ENCODE measurements at places on chromosomes 16 and 17. TPM values are rescaled to one million over a fixed set of nuclear protein-coding genes. Genes with fewer than 3 reads are reported as not detected.

OTOA gene
- total RNA-seq: not detected

KRT31 gene
- not detected for total RNA-seq

RHBDL1 gene
- 0.68 TPM for total RNA-seq

ZFP1 gene
- total RNA-seq: 7.9 TPM

FNDC8 gene
- total RNA-seq: not detected

DPEP1 gene
- not detected for total RNA-seq

CKLF gene
- total RNA-seq: 135 TPM

DNA sequence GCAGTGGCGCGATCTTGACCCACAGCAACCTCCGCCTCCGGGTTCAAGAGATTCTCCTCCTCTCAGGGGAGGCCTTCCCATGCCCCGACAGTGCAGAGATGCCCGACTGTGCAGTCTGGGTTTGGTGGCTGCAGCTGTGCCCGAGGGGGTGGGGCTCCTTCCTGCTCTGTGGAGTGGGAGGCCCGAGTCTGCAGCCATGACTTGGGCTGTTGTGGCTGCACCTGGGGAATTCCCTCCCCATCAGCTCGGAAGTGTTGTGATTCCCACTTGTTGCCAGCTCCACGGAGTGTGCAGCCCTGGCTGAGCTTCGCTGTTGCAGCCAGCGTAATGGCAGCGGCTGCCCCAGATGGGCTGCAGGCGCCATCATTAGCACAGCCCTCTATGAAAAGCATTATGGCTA lies 66.4 kb upstream of the SMIM36 start:
- DNase-seq: peak; percentile 79

- DNase-seq: no peak
These were observed 5.0 kb downstream of the PROCA1 start for GRCh38 chr17:28706471-28707338.

- DNase-seq: peak; percentile 10
These were observed 2.1 kb downstream of the P2RX5 start for GRCh38 chr17:3693829-3694231.

DNA sequence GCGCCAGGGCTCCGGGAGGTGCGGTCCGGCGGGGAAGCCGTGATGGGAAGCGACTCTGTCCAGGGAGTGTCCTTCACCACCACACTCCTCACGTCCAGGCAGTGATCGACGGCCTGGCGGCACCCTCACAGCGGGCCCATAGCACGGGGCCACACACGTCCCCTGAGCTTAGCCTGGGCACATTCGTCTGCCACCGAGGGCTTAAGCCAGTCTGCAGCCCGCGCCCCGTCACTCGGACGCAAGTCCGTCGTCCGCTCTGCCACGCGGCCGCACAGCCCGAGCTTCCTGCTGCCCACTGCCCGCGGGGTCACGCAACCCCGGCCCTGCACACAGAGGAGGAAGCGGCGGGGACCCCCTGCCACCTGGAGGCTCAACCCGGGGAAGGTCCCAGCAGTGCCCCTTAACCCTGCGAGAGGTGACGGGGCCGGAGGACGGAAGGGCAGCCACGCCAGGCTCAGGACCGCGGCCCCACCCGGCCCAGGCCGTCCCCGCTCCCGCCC lies 3.0 kb upstream of the TBX2 start:
- no peak for DNase-seq

- DNase-seq: no peak
These were observed 148.2 kb upstream of the CDC42EP4 start for GRCh38 chr17:73459980-73460379.

DNA sequence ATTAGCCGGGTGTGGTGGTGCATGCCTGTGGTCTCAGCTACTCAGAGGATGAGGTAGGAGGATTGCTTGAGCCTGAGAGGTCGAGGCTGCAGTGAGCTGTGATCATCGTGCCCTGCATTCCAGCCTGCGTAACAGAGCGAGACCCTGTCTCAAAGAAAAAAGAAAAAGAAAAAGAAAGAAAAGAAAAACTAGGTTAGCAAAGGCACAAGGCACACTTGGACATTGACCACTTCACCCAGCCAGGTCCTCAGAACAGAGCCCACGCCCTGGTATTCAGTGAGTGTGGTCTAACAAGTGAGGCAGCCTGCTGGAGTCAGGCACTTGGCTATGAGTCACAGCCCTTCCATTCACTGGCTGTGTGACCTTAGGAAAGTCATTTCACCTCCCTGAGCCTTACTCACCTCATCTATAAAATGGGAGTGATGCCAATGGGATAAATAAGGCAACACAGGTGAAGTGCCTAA lies 10.4 kb downstream of the MILR1 start:
- no peak for DNase-seq

GRCh38 chr17:80820331-80820730 lies 171.3 kb upstream of the CHMP6 start:
- no peak for DNase-seq

DNA sequence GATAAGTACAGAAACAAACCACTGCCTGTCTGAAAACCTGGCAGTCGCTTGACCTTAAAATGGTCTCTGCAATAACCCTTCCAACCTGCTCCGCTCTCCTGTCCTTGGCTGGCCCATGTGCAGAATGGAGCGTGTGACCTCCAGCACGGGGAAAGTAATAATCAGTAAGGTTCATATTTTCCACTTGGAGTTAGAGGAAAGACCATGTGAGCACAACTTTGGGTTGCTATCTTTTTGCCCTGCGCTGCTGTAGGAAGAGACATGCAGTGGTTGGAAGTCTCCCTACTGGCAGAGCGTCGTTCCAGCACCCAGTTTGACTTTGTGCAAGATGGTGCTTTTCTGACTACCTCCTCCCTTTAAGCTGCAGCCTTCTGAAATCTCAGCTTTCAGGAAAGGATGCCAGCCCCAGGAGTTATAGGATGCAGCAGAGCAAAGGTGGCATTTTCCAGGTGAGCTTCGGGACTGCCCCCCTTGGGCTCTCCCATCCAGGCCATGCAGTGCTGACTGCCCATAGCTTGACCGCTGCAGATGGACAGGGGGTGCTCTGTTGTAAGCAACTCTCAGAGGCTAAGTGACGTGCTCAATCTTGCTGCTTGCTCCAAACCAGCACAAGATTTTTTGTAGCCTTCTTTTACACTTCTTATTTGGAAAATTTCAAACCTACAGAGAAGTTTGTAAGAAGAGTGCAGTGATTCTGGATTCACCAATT lies 110.7 kb upstream of the NOL11 start:
- no peak for DNase-seq

DNA sequence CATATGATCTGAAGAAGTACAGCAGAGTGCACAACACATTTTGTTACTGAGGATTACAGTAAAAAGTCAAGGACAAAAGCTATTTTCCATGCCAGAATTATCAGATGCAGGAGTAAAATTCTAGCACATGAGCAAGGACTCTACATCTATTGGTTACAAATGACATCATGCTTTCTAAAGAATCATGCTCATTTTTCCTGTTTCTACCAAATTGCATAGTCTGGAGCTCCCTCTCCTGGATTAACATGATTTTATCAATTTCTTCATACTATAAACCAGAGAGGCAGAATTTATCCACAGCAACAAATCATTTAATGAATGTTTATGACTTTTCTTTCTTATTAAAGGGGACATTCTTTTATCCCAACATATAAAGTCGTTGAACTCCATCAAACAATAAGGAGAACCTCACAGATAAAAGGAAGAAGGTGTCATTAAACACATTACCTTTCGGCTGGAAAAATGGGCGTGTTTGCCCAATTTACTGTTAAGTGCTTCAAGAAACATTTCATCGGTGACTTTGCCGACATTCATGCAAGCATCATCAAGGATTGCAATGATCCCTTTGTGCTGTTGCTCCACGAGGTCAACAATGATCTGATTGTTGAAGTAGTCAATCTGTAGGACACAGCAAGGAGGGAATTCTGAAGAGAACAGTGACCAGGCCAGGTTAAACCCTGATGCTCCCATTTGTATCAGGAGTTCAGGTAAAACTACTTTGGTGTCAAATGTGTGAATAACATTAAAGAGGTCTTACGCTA lies 121.7 kb downstream of the MYO1D start:
- DNase-seq: peak; percentile 54

DNA sequence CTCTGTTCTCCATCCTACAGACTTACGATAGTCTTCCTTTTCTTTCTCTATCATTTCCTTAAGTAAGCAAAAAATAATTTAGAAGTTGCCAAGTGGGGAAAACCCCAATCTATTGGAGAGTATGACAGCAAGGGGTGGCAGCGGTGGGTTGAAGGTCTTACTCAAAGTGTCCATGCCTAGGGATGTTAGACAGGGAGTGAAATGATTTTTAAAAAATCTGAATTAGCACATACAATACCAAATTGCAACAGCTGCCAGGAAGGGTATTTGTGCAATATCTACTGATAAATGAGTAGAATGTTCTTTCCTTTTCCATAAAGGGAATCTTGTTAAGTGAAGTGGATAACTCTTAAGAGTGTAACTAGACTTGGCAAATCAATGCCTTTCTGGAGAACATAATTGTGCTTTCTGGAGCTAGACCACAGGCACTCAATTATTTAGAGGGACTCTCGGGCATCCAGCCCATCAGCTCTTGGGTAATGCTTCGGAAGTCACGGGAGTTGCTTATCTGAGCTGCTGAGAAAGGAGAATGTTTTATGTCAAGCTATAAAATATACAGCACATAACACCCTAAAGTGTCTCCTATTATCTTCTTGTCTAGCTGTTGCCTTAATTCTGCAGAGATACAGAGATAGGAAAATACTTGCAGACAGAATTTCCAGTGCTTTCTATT lies 151.5 kb downstream of the KCNJ2 start:
- DNase-seq: no peak

DNA sequence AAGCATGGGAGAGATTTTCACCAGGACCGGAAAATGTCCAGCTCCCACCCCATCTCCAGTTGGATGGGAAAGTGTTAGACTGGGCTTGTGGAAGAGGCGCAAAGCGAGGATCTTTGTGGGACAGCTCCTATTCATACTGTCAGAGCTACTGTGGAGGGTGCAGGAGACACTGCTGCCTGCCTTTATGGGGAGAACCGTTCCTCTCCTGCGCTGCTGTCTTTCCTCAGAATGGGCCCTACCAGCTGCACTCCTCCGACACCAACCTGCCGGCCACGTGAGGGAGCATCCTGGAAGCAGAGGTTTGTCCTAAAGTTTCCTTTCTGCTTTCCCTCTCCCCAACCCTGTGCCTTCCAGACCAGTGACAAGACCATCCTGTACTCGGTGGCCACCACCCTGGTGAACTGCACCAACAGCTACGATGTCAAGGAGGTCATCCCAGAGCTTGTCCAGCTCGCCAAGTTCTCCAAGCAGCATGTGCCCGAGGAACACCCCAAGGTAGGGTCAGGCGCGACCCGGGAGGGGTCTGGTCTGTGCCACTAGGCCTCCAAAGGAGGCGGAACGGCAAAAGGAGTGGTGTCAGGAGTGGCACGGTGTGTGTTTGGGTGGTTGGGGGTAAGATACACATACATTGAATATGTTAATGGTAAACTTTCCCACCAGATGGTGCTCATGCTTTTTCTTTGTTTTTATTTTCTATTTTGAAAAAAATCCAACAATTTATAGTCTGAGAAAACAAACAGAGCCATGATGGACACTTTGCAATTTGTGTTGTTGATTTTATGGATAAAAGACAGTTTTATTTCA lies 23.0 kb downstream of the SLC35G3 start:
- peak; percentile 29 for DNase-seq

DNA sequence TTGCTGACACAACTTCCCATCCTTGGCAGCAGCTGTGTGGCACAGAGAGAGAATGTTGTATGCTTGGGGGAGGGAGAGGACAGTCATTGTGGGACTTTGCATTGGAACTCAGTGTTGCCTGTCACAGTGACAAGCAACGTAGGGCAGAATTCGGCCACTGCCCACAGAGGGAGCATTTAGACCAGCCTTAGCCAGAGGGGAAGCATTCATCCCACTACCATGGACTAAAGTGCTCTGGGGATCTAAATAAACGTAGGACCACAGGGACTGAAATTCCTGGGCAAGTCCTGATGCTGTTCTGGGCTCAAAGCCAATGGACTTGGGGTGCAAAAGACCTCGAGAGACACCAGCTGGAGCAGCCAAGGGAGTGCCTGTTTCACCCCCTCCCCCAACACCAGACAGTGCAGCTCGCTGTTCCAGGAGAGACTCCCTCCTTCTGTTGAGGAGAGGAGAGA lies 44.9 kb downstream of the ABCA8 start:
- DNase-seq: no peak

DNA sequence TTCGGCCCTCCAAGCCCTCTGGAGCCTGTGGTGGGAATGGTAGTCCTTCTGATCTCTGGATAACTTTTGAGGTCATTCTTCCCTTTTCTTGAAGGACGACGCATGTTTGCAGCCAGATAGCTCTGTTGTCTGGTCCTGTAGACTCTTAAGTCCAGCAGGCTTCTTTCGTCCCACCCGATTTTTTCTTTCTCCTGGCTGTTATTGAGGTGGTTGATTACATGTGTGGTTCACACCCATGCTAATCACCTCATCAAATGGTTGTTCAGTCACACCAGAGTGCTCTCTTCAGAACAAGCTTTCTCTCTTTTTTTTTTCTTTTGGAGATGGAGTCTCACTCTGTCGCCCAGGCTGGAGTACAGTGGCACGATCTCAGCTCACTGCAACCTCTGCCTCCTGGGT lies 30.6 kb downstream of the PIGL start:
- DNase-seq: no peak

DNA sequence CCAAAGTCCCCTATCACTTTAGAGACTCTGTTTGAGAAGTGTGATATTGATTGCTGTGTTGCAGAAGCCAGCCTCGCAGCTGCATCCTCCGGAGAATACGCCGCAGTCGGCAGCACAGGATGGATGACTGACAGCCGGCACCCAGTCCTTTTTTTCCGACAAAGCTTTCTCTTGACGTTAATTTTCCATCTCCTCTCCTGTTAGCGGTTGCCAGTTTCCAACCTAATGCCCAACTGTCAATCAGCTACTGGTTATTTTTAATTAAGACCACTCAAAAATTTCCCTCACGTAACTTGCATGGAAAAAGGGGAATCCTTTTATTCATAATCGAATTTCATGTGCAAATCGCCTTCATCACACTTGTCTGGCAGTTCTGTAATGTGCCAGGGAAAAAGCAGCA lies 953.9 kb downstream of the CDH11 start:
- DNase-seq: no peak

Data from Caki2 (cell line).